ENCODE measurements at places on chromosomes 6 and 20.

- DNase-seq: no peak
These were observed 21.8 kb upstream of the SAMD5 start for GRCh38 chr6:147486683-147487082.

DNA sequence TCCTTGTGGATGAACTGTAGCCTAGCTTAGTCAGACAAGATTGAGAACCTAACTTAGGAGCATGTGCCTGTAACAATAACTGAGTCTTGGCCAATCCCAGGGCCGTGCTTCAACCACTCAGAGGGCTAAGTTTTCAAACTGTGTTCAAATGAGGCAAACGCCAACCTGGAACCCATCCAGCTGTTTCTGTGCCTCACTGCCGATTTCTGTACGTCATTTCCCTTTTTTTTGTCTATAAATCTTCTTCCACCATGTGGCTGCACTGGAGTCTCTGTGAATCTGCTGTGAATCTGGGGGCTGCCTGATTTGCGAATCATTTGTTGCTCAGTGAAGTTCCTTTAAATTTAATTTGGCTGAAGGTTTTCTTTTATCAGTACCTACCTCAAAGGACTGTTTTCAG, 115.0 kb upstream of the CHD6 start:
- no peak for DNase-seq

GRCh38 chr20:52852714-52853113, 119.4 kb upstream of the TSHZ2 start:
- no peak for DNase-seq

DNA sequence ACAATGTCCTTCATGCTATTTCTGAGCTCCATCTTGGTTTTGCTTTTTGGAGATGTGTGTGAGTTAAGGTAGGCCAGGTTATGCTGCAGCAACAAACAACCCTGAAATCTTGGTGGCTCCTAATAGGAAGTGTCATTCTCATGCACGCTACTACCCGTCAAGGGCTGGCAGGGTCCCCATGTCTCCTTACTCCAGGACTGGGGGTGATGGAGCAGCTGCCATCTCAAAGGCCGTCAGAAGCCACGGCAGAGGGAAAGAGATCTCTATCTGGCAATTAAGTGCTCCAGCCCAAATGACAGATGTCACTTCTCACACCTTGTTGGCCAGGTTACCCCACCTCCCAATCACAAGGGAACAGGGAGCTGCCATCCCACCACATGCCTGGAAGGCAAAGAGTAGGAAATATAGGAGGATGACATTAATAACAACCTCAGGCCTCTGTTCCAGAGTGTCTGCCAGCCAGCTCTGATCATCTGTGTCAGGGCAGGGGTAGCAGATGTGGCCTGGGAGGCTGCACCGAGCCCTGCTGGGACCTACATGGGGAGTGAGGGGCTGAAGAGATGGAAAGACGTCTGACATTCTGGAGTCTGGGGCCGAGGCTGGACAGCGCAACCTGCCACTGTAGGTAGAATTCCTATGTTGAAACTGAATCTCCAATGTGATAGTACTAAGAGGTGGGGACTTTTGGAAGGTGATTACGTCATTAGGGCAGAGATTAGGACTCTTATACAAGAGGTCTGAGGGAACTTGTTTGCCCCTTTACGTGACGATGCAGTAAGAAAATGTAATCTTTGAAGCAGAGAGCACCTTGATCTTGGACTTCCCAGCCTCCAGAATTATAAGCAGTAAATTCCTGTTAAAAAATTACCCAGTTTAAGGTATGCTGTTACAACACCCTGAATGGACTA, 4.8 kb upstream of the SDCBP2 start:
- DNase-seq: no peak

DNA sequence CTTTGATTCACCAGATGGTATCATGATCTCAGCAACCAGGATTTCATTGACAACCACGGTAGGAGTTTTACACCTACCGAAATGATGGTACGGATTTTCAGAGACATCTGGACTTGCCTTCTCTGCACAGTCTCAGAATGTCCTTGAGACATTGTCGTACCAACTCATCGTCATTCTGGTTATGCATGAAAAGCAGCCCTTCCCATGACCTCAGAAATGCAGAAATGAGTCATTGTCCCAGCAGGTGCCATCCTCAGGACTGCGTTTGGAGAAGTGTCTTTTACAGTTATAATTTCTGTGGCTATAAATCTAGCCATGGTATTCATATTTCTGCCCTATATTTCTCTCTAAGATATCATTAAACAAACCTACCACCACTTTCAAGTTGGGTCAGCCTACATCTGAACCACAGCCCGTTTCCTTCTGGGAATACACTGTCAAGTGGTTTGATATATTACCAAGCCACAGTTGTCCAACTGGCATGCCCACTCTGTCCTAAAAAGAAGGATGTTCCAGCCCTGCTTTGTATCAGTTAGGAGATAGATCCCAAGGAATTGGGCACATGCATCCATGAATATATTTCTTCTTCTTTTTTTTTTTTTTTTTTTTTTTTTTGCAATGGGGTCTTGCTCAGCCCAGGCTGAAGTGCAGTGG, 7.5 kb upstream of the BFSP1 start:
- no peak for DNase-seq

- DNase-seq: no peak
These were observed 314 bp downstream of the FARS2 start for GRCh38 chr6:5261545-5262109.

DNA sequence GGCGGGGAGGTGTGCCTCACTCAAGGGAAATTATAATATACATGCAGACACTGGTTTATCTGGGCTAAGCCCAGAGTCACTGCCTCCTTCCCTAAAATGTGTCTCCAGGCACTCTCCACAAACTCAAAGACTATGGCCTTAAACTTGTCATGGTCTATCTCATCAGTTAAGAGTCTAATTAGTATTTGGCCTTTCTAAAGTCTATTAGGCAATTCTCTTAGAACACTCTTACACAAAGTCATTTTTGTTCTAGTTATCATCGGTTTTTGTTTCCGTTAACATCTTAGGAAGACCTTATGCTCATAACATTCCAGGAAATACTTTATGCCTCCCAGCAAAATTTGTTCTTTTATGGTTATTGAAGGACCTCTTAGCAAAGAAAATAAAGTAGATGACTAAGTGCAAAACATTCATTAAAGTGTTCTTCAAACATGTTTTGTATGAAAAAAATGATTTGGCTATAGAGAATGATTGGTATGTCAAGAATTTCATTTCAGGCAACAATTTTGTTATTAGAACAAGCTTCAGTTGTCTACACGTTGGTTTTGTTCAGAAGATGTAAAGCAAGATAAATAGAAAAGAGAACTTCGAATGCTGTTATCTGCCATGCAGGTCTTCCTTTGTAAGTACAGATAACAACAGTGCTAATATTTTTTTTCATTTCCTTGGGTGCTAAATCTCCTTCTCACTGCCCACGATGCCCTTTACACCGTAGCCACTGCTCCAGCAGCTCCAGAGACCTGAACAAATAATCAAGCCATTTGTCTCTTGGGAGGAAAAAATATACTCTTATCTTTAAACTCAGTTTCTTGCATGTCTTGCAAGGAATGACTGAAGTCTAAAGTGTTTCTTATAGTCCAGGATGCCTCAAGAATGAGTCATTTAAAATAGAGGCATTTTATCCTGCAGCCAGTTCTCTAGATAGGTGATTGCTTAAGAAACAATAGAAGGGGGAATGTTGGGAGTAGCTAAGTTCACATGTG, 170.4 kb downstream of the HTR1B start:
- no peak for DNase-seq

Measured in brain pericyte (primary cell).